Hematopoietic multipotent progenitor cell treated with erythropoietin and hydrocortisone succinate and interleukin-3 and kit ligand, for 6 days (in vitro differentiated cells): ENCODE measurements at places on chromosomes 4 and X.

- DNase-seq = no peak
These were observed 3.9 kb upstream of the SYNPO2 start for GRCh38 chr4:118884716-118885115.

GRCh38 chr4:12545812-12546211, 938.3 kb downstream of the RAB28 start:
- DNase-seq = no peak

- DNase-seq = peak; percentile 77
These were observed 71.0 kb downstream of the PJA1 start for GRCh38 chrX:69093960-69094871.

DNA sequence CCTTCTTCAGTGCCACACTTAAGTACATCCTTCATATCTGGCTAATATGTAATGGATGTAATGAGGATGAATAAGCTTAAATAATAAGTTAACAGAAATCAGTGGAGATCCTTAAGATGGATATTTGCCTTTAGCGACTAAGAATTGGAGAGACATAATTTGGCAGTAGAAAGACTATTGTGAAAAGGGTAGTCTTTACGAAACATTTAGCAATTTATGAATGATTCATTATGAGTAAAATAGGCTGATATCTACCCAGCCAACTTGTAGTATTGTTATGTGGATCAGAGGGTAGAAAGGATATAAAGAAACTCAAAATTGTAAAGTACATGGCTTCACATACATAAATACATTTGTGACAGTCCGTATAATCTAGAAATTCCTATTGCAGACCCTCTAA, 2371.8 kb downstream of the PCDH7 start:
- no peak for DNase-seq

DNA sequence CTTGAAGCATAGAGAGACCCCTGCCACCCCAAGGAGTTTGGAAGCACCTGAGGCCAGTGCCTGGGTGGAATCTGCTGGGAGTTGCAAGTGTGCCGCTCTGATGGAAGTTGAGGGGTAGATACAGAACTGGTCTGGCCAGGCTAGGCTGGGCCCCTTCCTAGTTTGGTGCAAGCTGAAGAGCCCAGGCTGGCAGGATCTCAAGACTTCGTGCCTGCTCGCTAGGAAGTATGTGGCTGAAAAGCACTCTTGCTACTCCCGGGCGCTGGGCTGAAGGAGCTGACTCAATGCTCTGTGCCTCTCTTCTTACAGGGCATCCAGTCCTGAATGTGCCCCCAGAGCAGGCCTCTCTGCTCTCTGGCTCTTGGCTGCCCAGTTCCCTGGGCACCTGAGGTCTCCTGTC, 51.7 kb upstream of the PJA1 start:
- no peak for DNase-seq

DNA sequence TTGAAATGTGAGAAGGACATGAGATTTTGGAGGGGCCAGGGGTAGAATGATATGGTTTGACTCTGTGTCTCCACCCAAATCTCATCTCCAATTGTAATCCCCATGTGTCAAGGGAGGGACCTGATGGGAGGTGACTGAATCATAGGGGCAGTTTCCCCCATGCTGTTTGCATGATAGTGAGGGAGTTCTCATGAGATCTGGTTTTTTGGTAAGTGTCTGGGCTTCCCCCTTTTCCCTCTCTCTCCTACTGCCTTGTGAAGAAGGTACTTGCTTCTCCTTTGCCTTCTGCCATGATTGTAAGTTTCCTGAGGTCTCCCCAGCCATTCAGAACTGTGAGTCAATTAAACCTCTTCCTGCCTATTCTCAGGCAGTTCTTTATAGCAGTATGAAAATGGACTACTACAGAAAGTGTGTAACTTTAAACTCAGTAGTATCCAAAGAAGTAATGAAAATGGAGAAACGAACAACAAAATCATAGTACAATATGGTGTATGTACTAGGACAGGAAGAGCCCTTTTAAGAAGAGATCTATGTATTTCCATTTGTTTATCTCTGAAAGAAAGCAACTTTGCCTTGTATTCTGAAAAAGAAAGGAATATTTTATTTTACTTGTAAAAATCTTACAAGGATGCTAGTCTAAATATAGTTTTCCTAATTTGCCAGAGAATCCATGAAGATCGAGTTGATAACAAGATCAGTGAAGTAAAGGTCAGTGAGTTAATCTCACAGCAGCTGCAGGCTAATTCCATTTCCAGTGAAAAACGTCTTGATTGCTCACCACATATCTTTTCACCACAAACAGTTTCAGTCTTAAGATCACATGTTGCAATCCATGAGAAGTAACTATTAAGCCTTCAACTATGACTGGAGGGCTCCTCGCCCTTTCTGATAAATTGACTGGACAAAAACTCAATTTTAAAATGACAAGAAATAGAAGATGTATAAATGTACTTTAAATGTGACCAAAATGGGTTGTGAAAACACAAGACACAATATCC, 20.5 kb downstream of the PKD2 start:
- peak; percentile 81 for DNase-seq

DNA sequence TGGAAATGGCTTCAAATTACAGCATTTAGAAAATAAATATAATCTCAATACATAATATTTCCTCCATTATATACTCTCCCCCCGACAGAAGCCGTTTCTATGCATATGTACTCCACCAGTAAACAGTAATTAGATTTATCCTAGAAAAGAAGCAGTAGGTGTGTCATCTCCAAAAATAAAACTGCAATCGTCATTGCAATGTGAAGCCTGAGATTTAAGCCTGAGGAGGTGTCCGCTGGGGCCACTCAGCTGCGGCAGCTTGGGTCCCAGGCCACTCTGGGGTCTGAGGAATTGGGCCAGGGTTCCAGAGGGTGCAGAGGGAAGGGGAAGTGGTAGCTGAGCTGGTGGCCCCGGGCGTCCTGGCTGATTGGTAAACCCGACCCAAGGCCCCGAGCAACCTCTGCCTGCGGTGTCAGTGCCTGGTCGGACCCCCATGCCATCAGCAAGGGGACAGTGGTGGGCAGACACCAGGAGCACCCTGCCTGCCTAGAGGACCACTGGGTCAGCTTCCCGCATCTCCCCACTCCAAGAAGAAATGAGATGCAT, 7.8 kb upstream of the MXD4 start:
- no peak for DNase-seq
